ENCODE measurements at places on chromosomes 16 and 17. TPM values are rescaled to one million over a fixed set of nuclear protein-coding genes. Genes with fewer than 3 reads are reported as not detected.

DNA sequence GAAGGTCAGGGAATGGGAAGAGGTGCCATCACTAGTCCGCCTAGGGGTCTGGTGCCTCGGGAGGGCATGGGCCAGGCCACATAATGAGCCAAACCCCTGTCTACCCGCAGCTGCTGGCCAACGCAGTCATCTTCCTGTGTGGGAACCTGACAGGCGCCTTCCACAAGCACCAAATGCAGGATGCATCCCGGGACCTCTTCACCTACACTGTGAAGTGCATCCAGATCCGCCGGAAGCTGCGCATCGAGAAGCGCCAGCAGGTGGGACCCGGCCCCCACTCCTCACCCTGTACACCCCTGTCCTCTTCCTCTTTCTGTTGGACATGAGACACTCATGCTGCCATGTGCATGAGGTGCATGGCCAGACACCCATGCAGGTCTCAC, 26.2 kb downstream of the ADCY7 start:
- H3K27me3 ChIP-seq = no peaks in the 10 kb centered on the region
- no peak overlapping the region for H3K4me3 ChIP-seq
- DNase-seq = no peak
- no peak overlapping the region for H3K27ac ChIP-seq

DNA sequence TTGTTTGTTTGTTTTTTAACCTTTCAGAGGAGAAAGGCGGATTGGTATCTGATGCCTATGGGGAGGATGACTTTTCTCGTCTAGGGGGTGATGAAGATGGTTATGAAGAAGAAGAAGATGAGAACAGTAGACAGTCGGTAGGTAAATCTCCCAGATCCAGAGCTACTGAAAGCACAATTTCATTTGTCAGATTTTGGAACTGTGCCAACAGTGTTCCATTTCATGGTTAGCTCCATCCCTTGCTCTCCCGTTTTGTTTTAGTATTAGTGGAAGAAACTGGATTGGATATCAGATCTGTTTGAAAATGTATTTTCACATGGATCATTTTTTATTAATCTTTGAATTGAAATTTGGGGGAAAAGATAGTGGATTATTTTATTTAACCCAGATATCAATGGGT, 1.4 kb downstream of the SAP30BP start:
- H3K4me3 ChIP-seq = no peak overlapping the region
- H3K27me3 ChIP-seq = no peaks in the 10 kb centered on the region
- peaks cover 6% of the 10 kb centered on the region for H3K36me3 ChIP-seq

DNA sequence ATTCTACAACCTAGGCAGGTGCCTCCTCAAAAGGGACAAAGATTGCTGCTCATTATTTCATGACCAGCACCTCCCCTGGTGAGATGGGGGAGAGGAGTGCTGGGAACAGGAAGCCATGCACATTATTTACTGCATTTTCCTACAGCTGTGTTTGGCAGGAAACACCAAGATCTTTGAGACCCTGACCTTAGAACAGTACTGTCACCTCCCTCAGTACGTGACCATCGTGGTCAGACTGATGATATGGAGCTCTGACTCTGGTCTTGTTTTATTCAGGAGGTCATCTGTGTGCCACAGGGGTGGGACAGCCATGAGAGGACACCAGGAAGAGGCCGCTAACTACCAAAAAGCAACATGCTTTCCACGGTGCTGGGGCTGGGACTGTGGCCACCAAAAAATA, 37.4 kb downstream of the USP22 start:
- peaks cover 5% of the 10 kb centered on the region for H3K4me1 ChIP-seq
- H3K36me3 ChIP-seq = peaks cover 22% of the 10 kb centered on the region
- no peak overlapping the region for H3K4me3 ChIP-seq

DNA sequence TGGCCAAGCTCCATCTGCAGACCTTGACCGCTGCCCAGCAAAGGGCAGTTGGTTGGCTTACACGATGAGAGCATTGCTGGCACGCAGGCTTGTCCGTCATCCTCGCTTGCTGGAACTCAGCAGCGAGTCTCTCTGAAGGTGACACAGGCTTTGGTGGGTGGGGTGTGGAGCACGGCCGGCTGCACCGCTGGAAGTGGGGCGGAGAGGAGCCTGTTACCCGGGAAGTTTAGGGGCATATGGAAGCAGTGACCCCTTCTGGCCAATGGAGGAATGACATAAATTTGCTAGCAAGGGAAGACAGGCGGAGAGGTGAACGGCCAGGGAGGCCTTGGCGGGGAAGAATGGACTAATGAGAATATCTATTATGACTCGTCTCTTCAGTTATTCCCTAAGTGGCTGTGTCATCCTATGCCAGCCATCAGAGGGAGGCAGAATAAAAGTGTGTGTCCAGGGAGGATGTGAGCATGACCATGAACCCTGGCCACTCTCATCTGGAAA, 65.9 kb upstream of the SDK2 start:
- no peak for DNase-seq
- no peak overlapping the region for H3K4me3 ChIP-seq
- H3K36me3 ChIP-seq = no peaks in the 10 kb centered on the region
- H3K27ac ChIP-seq = no peak overlapping the region
- no peaks in the 10 kb centered on the region for H3K27me3 ChIP-seq

- no peaks in the 10 kb centered on the region for H3K4me1 ChIP-seq
- no peak overlapping the region for H3K27ac ChIP-seq
- DNase-seq = peak; percentile 72
- no peak overlapping the region for H3K4me3 ChIP-seq
Observed at GRCh38 chr17:44865231-44865660, 17.6 kb downstream of the HIGD1B start.

- no peak overlapping the region for H3K4me3 ChIP-seq
- no peaks in the 10 kb centered on the region for H3K4me1 ChIP-seq
- H3K36me3 ChIP-seq = no peaks in the 10 kb centered on the region
- H3K27me3 ChIP-seq = no peaks in the 10 kb centered on the region
- H3K27ac ChIP-seq = peak overlapping the region; percentile 56
- no peak for DNase-seq
Observed at GRCh38 chr16:12815361-12815760, 11.7 kb upstream of the CPPED1 start.

DNA sequence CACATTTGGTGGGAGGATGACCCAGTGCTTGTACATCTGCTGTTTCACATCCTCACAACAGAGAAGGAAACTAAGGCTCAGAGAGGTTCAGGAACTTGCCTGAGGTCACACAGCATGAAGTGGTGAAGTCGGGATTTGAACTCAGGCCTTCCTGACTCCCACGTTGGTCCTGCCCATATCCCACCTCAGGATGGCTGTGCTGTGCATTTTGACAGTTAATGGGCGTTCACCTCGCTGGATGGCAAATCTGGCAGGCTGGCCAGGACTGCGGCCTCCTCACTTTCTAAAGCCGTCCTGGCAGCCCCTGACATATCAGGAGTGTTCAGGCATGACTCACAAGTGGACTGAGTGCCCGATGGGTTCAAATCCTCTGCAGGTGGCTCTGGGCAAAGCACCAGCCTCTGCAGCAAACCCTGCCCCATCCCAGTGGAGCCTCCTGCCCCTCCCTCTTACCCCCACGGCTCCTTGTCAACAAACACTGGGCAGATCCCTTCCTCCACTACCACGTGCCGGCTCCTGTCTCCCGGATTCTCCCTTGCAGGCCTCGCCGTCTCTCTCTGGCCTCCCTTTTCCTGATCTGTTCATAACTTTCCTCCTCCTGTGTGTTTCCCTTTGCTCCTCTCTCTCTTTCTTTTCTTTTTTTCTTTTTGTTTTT, 29.2 kb downstream of the SOCS3 start:
- H3K27ac ChIP-seq = peak overlapping the region; percentile 87
- no peak overlapping the region for H3K4me3 ChIP-seq
- peaks cover 26% of the 10 kb centered on the region for H3K4me1 ChIP-seq
- no peaks in the 10 kb centered on the region for H3K27me3 ChIP-seq

- no peaks in the 10 kb centered on the region for H3K4me1 ChIP-seq
- DNase-seq = no peak
- no peaks in the 10 kb centered on the region for H3K36me3 ChIP-seq
- H3K27me3 ChIP-seq = no peaks in the 10 kb centered on the region
- H3K27ac ChIP-seq = no peak overlapping the region
Observed at GRCh38 chr17:320139-320538, 32.5 kb downstream of the RPH3AL start.

DNA sequence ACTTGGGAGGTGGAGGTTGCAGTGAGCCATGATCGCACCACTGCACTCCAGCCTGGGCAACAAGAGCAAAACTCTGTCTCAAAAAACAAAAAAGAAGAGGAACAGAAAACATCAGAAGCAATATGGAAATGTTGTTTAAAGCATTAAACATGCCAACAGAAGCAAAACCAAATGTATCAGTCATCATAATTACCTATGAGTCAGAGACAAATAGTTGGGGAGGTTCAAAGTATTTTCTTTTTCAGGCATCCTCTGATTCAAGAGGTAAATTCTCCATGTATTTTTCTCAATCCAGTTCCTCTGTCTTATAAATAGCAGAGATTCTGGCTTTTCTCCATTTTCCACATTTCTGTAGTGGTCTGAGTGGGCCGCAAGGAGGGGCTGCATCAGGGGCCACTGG, 2.1 kb upstream of the TM4SF5 start:
- no peak overlapping the region for H3K4me3 ChIP-seq
- no peak for DNase-seq
- no peaks in the 10 kb centered on the region for H3K4me1 ChIP-seq
- H3K27ac ChIP-seq = no peak overlapping the region
- H3K27me3 ChIP-seq = peaks cover 12% of the 10 kb centered on the region
- no peaks in the 10 kb centered on the region for H3K36me3 ChIP-seq

GRCh38 chr16:2058872-2059271, 11.1 kb downstream of the TSC2 start:
- H3K36me3 ChIP-seq = no peaks in the 10 kb centered on the region
- no peak overlapping the region for H3K4me3 ChIP-seq
- no peak overlapping the region for H3K27ac ChIP-seq
- no peak for DNase-seq
- H3K4me1 ChIP-seq = no peaks in the 10 kb centered on the region
- H3K27me3 ChIP-seq = no peaks in the 10 kb centered on the region

PTX4 gene
- not detected for total RNA-seq

FOXN1 gene
- not detected for total RNA-seq

OSBPL7 gene
- total RNA-seq = 8.6 TPM

KRT16 gene
- 6.6 TPM for total RNA-seq

All from tibial nerve (tissue), 4 donors.